ENCODE measurements at places on chromosomes 4 and X.

DNA sequence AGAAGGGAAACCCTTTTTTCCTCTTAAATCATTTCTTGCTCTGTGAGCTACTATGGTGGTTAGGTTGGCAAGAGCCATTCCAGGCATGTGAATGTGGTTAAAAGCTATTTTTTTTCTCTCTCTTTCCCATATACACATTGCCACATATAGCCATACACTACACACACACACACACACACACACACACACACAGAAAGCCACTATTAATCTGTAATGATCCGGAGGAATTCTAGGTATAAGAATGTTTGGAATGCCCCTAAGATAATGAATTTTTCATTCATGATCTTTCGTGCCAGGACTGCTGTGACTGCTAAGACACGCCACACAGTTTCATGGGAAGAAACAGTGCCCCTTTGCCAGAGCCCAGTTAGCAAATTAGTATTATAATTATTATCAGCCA is 21.8 kb upstream of the TLL1 start:
- no peak for DNase-seq

- no peak for DNase-seq
Measured at GRCh38 chrX:150118476-150118875, 180.2 kb upstream of the EOLA2 start.

- DNase-seq = no peak
Measured at GRCh38 chr4:96766359-96766758, 926.5 kb downstream of the PDHA2 start.

DNA sequence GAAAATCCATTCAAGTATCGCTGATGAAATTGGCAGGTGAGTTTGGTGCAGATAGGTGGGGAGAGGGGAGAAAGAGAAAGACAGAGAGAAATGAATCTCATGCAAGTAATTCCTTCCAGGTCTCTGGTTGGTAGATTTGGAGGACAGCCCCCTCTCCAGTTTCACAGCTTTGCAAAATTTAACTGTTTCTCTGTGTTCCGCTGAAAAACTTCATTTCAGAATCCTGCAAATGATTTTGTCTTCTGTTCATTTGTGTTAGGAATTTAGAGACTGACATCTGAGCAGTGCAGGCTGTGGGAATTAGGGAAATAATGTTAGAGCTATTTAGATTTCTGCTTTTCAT is 328.5 kb downstream of the FBXW7 start:
- DNase-seq = no peak

- DNase-seq = no peak
Measured at GRCh38 chr4:146061610-146062334, 113.7 kb upstream of the LSM6 start.

DNA sequence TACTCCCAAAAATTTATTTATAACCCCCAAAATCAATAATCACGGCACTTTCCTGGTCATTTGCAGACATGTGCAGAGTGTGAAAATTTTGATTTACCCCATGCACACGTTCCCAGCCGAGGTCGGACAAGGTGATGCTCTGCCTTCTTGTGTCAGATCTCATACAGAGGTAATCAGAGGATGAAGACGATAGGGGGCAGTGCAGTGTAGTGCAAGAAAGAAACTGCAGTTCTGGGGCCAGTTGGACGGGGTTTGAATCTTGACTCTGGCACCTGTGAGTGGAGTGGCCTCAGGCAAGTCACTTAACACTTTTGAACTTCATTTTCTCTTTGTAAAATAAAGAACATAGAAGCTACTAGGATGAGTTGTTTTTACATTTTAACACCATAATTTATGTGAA is 88.4 kb downstream of the FRMPD3 start:
- DNase-seq = peak; percentile 47

DNA sequence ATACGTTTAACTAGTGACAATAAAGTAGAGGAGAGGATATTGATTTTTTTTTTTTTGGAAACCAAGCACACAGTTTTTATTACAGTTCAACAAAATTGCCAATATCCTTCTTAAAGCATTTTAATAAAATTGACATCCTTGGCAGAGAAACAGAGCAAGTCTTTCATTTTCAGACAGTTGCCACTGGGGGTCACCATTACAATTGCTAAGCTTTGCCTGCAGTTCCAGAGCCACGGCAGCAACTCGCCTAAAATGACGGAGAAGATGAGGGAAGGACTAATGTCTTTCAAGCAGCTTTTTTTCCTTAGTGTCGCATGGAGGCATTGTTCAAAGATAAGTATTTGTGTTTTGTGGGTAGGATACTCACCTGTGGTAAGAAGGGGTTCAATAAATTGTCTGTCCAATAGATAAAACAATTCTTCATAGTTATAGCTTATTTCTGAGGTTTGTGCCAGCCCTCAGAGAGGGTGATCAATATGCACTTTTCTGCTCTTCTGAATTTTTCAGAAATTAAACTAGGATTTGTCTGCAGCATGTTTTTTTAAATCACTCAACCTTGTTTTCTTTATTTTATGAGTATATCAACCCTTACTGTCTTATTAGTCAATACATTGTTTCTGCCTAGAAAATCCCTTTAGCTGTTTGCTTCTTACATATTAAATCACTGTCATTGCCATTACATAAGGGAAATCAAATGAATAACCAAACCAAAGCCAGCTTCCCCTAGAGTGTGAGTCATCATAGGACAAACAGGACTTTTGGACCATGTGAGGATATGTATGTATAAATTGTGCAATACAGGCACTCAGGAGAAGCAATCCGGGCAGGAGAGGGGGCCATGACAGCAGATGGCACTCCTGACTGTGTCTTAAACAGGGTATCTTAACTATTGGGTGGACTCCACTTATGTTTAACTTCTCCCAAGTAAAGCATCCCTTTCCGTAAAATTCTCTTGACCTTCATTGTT is 508.1 kb upstream of the ARX start:
- DNase-seq = peak; percentile 38

DNA sequence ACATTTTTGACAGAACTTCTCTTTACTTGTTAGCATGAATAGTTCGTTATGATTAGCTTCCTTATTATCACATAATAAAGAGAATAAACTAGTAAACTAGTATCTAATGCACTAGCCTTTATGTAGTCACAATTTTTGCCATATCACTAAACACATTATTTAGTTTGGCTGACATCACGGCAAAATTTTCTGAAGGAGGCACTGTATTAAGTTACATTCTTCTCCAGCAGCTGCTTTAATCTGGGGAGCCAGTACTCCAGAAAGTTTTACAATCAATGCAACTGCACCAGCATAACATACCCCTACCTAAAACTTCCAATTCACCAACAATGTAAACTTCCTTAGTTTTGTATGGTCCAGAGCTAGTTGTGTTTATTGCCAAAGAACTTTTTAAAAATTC is 87.8 kb downstream of the FIP1L1 start:
- no peak for DNase-seq

- peak; percentile 61 for DNase-seq
Measured at GRCh38 chr4:112128452-112128851, 16.8 kb upstream of the FAM241A start.

GRCh38 chr4:20196476-20196875 is 55.2 kb upstream of the SLIT2 start:
- no peak for DNase-seq

DNA sequence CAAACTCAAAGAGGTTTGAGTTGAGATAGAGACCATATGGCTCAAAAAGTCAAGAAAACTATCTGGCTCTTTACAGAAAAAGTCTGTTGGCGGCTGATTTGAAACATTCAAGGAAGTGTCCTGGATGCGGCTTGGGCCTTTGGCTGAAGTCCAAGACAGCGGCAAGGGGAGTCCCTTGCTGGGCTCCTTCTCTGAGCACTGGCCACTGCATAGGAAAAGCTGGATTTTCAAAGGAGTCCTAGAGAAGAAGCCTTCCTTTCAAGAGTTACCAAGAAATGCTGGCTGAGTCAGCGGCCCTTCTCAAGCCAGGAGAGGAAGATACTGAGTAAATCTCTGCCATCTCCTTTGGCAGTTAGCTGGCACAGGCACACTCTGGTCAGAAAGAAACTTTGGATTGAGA is 12.1 kb downstream of the APLN start:
- DNase-seq = no peak

DNA sequence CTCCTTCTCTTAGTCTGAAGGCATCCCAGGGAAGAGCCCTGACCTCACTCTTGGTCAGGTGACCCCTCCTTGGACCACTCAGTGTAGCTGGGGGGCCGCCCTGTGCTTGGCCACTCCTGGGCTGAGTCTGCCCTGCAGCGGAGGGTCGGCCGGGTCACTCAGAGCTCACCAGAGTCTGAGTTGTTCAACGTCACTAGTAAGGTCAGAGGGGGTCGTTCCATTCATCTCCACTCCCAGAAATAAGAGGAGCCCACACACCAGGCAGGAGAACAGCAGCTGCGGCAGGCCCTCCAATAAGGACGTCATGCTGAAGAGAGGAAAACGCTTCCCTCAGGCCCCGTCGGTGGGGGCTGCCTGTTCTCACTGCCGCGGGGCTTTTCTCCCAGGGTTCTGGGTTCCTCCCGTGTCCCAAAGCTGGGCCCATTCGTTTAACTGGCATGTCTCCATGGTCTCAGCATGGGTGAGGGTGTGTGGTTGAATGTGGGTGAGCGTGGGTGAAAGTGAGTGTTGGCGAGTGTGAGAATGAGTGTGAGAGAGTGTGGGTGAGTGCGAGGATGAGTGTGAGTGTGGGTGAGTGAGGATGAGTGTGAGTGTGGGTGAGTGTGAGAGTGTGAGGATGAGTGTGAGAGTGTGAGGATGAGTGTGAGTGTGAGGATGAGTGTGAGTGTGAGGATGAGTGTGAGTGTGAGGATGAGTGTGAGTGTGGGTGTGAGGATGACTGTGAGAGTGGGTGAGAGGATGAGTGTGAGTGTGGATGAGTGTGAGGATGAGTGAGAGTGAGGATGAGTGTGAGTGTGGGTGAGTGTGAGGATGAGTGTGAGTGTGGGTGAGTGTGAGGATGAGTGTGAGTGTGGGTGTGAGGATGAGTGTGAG is 47.7 kb downstream of the ING2 start:
- DNase-seq = no peak

GRCh38 chr4:129822701-129823100 is 726.7 kb downstream of the C4orf33 start:
- DNase-seq = no peak

- no peak for DNase-seq
Measured at GRCh38 chr4:169361756-169362155, 91.0 kb upstream of the SH3RF1 start.

GRCh38 chr4:95465010-95465409 is 83.8 kb downstream of the UNC5C start:
- no peak for DNase-seq

GRCh38 chr4:105765690-105766407 is 57.3 kb downstream of the GSTCD start:
- DNase-seq = no peak

GRCh38 chr4:10466161-10466560 is 8.9 kb upstream of the ZNF518B start:
- no peak for DNase-seq

DNA sequence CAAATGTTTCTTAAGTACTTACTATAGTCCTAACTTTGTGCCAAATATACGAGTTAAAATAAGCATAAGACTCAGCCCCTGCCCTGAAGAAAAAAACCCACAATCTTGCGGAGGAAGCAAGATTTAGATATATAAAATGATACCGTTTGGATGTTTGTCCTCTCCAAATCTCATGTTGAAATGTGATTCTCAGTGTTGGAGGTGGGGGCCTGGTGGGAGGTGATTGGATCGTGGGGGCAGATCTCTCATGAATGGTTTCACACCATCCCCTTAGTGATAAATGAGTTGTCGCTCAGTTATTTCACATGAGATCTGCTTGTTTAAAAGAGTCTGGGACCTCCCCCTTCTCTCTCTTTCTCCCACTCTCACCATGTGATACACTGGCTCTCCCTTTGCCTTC is 28.7 kb downstream of the EFHC2 start:
- DNase-seq = no peak

DNA sequence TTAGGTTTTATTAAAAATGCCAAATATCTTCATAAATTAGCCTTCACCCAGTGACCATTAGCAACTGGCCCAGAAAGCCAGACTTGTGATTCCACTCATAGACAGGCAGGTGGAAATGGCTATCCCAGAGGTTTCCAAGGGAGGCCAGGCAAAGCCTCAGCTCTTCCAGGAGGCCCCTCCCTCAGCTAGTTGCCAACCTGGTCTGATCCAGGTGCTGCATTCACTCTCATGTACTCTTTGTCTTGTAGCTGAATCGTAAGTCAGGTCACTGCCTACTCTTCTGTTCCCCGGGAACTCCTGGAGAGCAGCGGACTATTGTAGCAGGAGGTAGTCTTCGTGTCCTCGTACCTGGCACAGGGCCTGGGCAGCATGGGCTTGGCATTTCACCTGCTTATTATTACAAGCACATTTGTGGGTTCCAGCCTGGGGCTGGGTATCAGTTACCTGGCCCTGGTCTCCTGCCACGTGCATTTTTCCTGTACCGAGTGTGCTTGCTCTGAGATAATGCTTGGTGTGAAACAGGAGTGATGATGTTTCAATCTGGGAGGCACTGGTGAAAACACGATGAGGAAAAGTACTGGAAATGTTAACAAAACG is 101.6 kb downstream of the FAM193A start:
- no peak for DNase-seq

GRCh38 chr4:124279741-124280140 is 432.8 kb downstream of the ANKRD50 start:
- DNase-seq = no peak

GRCh38 chr4:337932-338758 is 531 bp downstream of the ZNF141 start:
- DNase-seq = peak; percentile 18

- DNase-seq = no peak
Measured at GRCh38 chrX:70675284-70675683, 230.6 kb downstream of the DLG3 start.

DNA sequence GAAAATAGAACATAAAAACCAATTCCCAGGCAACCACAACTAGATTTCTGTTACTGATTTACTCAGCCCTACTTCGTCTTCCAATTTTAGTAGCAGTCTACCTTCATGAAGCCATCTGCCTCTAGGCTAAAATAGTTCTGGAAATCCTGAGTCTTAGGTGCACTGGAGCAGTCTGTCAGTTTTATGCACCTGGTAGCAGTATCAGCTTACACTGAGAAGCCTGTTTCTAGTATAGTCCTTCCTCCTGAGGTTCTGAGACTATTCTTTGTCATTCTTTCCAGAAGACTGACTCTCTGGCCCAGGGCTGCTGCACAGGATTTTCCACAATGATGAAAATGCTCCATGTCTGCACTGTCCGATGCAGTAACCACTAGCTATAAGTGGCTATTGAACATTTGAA is 16.9 kb upstream of the HPRT1 start:
- no peak for DNase-seq

GRCh38 chr4:16417198-16417597 is 190.9 kb upstream of the TAPT1 start:
- DNase-seq = no peak

DNA sequence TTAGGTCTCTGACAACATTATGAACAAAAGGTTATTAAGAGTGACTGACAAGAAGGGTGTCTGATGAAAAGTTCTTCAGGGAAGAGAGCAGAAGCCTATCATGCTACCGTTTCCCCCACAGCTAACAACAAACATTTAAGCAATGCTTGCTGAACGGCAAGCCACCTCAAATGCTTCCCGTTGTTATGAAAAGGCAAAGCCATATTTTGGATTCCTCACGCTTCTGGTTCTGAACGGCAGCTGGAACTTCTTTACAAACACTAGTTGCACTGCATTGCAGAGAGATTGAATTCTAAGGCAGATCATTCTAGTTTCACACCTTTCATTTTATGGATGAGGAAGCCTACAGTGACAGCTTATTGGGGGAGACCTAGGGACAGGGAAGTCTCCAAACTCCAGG is 48.6 kb upstream of the NAP1L5 start:
- DNase-seq = no peak
